Fibroblast of lung (primary cell): ENCODE measurements at places on chromosomes 6 and 20.

- DNase-seq, result peak; percentile 15
These were observed 931 bp upstream of the MTCL3 start for GRCh38 chr6:127520066-127520465.

DNA sequence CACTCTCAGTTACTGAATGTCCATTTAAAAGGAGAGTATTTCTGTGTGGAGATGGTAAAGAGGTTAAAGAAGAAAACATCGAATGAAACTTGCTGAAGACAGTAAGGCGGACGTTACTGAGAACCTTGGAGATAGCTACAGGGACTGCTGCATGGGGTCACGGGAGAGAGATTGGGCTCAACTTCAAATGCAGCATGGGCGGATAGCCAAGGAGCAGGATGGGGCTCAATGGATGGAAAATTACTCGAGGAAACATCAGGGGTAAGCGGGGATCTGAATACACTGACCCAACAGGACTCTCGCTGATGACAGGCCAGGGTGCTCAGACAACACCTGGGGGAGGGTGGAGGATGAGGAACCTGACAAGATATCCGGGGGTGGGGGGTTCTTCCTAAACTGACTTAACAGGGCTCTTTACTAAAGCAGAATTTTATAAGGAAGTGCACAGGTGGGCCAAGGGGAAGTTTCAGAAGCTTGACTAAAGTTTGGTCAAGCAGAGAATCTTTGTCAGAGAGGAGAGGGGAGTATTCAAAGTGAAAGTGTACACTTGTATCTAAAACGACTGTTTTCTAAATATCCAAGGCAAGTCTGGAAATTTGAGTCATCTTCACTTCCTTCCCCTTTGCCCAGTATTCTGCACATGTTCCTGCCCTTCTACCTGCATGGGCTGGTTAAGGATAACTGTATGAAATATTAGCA, 22.8 kb downstream of the ECT2L start:
- DNase-seq, result no peak

DNA sequence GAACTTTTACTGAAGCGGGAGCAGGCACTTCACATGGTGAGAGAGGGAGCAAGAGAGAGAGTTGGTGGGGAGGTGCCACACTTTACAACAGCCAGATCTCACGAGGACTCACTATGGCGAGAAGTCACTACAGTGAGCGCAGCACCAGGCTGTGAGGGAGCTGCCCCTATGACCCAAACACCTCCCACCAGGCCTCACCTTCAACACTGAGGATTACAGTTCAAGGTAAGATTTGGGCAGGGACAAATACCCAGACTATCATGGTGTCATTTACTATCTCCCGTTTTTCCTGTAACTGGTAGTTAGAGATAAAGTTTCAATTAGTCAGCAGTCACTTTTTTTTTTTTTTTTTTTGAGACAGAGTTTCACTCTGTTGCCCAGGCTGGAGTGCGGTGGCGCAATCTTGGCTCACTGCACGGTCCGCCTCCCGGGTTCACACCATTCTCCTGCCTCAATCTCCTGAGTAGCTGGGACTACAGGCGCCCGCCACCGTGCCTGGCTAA, 7.8 kb downstream of the RBCK1 start:
- DNase-seq, result peak; percentile 29

- DNase-seq, result no peak
These were observed 1.1 kb upstream of the SRSF12 start for GRCh38 chr6:89118931-89119330.

GRCh38 chr20:2353231-2353630, 27.5 kb upstream of the TGM6 start:
- DNase-seq, result no peak

DNA sequence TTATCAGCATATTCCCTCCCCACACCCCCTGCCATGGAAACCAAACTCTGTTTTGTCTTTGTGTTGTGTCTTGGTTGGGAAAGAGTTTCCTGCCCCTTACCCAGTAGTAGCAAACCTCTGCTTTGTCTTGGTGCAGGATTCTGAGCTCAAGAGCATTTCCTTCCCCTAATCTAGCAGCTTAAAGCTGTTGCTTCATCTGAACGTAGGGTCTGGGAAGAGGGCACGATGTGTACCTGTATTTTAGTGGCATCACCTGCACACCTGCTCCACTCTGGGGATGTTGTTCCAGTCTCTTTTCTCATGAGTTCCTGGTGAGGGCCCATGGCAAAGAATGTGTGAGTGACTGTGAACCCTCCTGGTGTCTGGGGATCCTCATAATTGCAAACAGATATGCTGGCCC, 164.7 kb downstream of the SCP2D1 start:
- no peak for DNase-seq

DNA sequence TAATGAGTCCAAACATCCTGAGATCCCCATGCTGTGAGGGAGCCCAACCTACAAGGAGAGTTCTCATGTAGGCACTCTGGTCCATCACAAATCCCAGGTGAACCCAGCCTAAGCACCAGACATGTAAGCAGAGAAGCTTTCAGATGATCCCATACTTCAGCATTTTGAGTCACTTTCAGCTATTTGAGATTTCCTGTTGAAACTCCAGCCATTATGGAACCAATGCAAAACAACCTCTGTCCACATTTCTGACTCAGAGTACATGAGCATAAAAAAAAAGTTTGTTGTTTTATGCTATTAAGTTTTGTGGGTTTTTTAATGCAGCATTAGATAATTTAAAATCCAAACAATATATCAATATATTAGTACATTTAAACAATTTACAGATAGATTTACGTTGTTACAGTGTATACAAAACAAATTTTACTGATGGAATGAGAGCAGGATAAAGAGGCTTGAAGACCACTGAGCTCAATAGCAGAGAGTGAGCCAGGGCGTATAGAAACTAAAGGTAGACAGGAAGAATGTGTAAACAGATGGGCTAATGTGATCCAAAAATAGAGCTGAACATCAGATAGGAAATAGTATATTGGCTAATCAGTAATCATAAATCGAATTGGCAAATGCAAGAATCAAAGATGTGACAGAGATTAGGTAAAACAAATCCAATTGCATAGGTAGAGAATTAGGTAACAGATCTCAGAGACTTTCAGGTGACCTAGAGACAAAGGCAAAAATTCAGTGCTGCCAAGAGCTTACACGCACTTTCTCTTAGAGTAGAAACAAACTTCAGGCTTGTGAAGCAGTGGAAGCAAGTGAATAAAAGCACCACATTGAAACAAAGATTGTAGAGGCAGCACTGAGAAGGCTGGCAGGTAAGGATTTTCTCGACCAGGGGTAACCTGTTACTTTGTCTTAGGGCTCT, 36.2 kb upstream of the PLCB1 start:
- DNase-seq, result peak; percentile 56

DNA sequence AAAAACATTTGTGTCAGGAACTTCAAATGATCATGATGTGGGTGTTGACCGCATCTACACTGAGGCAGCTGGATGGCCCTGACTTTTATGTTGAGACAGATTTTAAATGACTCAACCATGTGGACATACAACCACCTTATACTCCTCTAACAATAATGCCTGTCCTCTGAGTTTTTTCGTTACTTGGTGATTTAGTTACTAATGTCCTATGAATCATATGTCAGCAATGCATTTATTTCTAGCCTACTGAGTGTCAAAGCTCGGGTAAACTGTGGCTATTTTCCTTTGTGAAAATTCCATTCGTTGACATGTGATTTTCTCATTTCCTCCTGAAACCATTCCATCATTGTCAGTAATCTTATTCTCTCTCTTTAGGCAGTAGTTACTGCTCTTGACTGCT, 38.9 kb upstream of the NKX2-4 start:
- peak; percentile 96 for DNase-seq

GRCh38 chr20:16898433-16898832, 150.3 kb downstream of the OTOR start:
- DNase-seq, result no peak

- DNase-seq, result no peak
These were observed 101.1 kb downstream of the PSMB1 start for GRCh38 chr6:170451762-170452651.

DNA sequence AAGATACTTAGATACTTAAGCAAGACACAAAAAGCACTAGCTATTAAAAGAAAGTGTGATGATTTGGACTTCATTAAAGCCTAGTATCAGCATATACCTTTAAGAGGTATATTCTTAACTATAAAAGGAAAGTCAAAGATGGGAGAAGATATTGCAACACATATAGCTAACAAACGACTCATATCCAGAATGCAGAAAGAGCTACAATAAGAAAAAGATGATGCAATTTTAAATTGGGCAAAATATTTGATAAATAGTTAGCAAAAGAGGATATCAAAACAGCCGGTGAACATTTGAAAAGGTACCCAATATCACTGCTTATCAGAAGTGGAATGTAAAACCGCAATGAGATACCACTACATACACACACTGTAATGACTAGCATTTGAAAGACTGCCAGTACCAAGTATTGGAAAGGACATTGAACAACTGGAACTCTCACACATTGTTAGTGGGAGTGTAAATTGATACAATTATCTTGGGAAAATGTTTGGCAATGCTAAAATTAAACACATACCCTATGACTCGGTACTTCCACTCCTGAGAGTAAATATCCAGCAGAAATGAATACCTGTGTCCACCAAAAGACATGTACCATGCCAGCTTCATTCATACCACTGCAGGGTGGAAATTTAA, 25.7 kb downstream of the MUC22 start:
- DNase-seq, result no peak

DNA sequence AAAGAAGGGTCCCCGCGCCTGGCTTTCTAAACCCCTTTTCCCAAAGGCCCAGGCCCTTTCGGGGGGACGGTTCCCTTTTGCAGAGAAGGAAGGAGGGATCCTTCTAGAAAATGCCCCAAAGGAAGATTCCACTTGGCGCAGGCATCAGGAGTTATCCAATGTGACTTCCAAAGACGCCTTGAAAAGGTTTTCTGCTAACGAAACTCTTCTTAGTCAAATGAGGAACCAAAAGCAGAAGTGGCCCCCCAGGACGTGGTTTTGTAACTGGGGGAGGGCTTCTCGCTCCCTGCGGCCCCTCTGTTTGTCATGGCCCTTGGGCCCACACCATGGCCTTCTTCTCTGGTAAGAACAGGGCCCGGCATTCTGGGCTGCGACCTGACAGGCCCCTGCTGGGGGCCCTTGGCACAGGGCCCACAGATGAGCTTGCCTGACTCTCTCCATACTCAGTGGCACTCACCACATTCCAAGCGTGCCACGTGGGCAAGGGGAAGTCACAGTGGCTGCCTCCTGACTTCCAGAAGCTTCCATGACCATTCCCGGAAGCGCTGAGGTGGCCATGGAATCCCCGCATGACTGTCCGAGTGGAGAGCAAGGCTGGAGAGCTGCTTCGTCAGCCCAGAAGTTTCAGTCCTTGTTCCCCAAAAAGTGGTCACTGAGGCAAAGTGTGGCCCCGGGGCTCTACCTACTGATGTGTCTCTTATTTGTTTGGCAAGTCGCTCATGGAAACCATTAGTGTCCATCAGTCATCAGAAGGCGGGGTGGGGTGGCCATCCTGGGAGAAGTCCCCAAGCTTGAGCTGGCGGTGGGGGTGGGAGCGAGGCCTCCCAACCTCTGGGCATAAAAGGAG, 834 bp upstream of the CTSZ start:
- no peak for DNase-seq

GRCh38 chr6:5214570-5215052, 46.1 kb downstream of the LYRM4 start:
- DNase-seq, result peak; percentile 87

DNA sequence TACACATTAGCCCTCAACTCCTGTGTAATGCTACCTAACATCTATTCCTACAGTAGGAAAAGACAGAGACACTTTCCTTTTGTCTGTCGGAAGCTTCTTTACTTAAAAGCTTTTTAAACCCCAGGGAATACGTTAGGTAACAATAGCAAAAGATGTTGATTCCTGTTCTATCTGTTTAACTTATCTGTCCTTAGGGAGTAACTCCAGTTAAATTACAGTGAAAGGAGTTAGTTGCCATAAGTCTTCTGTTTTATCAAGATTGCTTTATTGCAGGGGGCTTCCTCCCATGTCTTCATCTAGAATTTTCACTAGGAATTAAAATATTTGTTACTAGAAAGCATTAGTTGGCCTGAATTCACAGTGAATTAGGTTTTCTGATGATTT, 26.2 kb downstream of the TOP1 start:
- DNase-seq, result no peak

- DNase-seq, result no peak
These were observed 67.2 kb downstream of the UTRN start for GRCh38 chr6:144352331-144352730.

DNA sequence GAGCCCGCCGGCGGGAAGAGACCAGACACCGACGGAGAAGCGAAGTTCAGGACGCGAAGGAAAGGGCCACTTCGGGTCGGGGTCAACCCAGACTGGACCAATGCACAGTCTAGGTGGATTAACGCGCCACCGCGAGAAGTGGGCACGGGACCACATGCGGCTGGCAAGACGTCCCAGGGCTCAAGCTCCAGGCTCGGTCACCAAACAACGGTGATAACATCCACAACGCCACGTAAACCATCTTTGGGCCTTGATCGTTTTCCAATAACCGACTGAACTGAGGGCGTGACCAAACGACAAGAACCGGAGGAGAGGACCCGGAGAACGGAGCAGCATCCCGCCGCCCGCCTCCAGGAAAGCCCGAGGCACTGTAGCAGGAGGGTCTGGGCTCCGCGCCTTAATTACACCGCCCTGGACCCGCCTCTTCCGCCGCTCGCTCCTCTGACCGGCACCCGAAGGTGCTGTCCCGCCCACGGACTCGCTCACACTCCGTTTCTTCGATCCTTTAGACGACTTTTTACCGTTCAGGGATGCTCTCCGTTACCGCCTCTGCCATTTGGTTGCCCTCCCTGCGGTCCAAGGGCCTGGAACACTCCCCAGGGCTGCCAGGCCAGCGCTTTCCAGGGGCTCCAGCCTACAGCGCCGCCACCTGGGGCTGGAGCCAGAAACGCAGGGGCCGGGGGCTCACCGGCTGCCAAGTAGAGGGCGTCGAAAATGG, 44.1 kb downstream of the DPPA5 start:
- DNase-seq, result peak; percentile 71

GRCh38 chr20:24971376-24972101, 21.0 kb downstream of the APMAP start:
- DNase-seq, result no peak

DNA sequence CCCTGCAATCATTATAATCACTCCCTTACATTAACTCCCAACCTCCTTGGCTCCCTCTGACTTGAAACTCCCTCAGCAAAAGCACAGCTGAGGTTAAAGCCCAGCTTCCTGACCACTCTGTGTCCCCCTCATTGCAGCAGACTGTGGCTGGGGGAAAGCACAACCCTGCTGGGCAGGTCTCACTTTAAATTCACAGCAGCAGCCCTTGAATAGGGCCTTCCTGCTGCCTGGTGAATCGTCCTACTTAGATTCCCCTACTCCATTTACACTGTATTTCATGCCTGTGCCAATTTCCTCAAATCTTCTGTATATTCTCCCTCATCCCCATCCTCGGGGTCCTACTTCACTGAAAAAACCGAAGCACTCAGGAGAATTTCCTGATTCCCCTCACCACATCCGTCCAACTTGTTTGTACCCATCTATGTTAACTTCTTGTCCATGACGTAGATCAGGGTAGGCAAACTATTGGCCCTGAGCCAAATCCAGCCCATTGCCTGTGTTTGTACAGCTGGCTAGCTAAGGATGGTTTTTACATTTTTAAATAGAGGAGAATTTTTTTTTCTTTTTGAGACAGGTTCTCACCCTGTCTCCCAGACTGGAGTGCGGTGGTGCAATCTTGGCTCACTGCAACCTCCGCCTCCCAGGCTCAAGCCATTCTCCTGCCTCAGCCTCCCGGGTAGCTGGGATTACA, 31.5 kb upstream of the GCM1 start:
- peak; percentile 56 for DNase-seq

- no peak for DNase-seq
These were observed 659.0 kb upstream of the HS3ST5 start for GRCh38 chr6:115001731-115002350.
